ENCODE measurements at places on chromosomes 6 and 20. TPM values are rescaled to one million over a fixed set of nuclear protein-coding genes. Genes with fewer than 3 reads are reported as not detected.

Gene CLPSL2
- total RNA-seq = not detected

Gene EFCAB8
- total RNA-seq = under 0.01 TPM

Gene PDYN
- total RNA-seq = not detected

Gene CST5
- total RNA-seq = not detected

Gene OLIG3
- not detected for total RNA-seq

Gene RUNX2
- total RNA-seq = 0.05 TPM

Gene CTCFL
- not detected for total RNA-seq

Gene APOM
- 0.37 TPM for total RNA-seq

Gene PSORS1C2
- not detected for total RNA-seq

Gene CPNE5
- total RNA-seq = 14.0 TPM

Gene PHACTR2
- total RNA-seq = 199 TPM

Gene SLC22A7
- total RNA-seq = not detected

DNA sequence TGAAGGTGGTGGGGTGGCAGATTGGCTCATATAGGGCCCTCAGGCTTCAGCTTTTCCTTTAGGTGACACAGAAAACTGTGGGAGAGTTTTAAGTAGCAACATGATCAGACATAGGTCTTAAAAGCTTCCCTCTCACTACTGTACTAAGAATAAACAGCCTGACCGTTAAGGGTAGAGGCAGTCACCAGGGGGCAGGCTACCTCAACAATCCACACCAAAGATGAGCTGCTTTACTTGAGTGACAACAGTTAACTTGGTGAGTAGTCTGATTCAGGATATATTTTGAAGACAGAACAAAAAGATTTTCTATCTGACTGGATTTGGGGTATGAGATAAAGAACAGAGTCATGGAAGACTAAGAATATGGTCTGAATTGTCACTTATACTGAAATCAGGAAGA is 193.1 kb upstream of the SHLD1 start:
- DNase-seq = peak; percentile 73

GRCh38 chr20:38108438-38108985 is 56.6 kb downstream of the TGM2 start:
- DNase-seq = no peak

GRCh38 chr6:140414966-140415620 is 1040.6 kb upstream of the CITED2 start:
- DNase-seq = no peak

DNA sequence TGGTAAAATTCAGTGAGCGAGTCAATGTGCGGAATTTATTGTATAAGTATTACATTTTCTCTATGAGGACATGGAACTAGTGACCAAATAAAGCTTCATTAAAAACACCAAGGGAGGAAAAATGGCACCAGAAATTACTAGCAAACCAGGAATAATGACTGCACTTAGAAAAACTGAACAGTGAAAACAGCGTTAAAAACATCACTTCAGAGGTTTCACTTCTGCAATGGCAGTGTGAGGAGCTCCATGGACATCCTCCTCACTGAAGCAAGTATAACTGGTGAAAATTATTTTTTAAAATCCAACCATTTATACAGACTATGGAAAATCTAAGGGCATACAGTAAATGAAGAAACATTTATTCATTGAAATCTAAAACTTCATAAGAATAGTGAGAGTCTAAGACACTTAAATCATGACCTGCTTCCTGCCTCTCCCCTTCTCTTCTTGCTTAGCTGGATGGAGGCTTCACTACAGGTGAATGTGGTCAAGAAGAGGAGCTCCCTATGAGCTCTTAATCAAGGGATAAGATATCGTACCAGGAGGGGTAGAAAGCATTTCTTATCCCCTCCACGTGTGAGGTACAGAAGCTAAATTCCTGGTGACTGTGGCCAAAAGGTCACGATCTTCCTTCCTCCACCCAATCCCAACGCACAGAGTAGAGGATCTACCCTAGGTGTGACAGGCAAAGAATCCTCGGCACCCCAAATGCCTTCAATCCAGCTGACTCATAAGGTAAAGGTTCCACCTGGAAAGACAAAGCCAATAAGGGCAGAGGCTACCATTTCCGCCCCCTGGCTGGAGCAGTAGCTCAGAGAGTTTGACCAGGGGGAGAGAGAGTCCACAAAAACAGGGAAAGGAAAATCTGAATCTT is 12.3 kb upstream of the ASF1A start:
- no peak for DNase-seq

GRCh38 chr6:17565399-17565798 is 34.7 kb upstream of the FAM8A1 start:
- DNase-seq = no peak

GRCh38 chr20:51037532-51038115 is 14.7 kb upstream of the KCNG1 start:
- no peak for DNase-seq

DNA sequence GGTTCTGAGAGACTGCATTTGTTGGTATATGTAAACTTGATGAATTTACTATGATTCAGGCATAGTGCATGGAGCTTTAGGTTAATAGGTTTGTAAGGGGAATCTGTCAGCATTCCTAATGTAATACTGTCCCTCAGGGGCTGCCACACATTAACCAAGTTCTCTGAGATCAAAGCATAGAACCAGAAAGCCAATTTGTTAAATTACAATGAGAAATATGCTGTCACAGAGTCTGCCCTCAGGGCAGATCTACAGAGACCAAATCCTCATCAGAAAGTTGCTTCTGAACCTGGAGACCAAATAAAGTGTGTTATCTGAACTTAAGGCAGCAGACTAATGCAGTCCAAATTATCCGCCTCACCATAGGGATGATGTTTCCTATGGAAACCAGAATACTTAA is 250.8 kb upstream of the HTR1E start:
- DNase-seq = no peak

DNA sequence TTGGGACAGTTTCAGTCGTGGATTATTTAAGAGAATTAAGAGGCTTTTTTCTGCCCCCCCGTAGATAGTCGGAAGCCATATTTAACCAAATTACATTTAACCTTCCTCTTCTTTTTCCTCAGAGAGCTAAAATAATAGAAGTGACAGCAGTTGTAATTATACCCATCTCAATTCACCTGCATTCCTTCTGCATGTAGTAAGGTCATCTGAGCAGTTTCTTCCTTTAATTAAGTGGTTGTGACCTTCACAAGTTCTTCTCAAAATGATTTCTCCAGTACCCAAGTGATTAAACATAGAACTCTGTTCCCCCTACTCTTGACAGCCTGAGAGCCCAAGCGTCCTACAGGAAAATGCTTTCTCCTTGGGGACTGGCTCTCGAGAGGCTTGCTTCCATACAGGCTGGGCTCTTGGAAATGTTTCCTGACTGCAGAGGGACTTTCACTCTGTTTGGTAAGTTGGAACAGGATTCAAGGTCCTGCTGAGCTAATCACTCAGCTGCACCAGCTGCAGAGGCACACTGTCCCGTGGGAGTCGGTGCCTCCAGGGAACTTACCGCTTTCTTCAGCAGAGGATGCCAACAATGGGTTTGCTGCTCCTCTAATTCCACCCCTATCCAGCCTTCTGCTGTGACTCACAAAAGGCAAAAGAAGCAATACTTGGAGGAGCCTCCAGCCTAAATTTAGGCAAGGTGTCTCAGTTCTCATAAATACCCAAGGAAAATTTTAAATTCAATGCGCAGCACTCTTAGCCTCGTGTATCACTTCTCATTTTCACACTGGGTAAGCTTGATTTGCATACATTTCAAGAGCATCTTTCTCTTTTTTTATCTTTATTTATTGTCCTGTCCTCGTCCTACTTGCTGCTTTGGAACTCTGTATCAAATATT is 414.9 kb downstream of the KIF16B start:
- no peak for DNase-seq

GRCh38 chr20:38152621-38153221 is 12.3 kb downstream of the TGM2 start:
- peak; percentile 92 for DNase-seq

DNA sequence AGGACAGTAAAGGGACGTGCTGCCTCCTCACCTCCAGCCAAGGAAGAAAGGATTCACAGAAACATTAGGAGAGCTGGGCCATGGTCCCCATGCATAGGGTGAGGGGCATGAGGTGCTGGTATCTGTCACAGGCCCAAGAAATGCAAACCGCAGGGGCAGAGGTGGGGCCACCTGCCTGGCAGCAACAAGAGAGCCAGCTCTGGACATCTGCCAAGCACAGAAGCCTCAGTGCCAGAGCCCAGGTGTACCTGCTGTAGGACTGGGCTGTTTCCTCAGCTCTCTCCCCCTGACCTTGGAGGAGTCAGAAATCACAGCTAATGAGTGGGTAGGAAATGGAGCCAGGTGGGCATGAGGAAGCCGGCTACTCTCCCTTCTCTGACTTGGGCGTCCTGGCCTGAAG is 45.3 kb downstream of the SLC2A12 start:
- no peak for DNase-seq

DNA sequence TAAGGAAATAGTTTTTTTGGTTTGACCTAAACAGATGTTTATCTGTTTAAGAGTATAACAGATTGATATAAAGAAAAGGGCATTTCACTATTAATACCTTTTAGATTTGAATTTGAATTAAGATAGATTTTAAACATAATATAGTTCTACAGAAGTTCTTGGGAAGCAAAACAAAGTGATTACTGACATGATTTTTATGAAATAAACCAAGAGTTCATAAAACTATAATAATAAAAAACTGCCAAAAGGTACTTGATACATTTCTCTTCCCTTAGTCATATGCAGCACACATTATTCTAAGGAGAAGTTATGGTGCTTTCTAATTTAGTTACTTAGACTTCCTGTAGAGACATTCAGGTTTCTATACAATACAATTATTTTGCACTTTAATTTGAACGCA is 9.6 kb downstream of the STXBP5 start:
- no peak for DNase-seq

- no peak for DNase-seq
Observed at GRCh38 chr6:144152334-144152900, 2.1 kb downstream of the STX11 start.

DNA sequence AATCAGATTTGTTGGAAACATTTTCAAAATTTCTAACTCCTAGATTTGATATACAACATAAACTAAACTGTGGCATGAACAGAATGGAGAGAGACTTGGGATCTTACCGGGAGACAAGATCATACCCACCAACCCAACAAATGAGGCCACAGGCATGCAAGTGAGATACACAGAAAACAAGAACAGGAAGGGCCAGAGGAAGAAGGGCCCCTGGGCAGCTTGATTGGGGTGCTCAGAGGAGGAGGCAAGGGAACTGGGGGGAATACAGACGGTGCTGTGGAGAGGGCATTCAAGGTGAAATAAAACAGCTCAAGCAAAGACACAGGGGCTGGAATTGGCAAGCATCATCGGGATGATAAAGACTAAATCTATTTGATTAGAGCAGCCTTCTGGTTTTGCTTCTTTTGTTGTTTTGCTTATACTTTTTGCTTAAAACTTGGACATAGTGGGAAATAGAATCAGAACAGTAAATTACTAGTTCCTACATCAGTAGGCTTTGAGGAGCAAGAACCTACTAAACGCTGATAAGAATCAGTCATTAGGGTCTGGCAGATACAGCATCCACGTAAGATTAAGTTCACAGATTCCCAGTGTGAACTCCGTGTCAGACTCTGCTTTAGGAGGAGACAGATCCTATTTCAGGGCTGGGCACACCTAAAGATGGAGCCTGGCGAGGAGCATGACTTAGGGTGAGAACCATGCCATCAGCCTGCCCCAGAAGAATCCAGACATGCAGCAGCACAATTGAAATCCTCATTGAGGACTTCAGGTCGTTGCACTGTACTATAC is 3.5 kb upstream of the RAMACL start:
- no peak for DNase-seq

DNA sequence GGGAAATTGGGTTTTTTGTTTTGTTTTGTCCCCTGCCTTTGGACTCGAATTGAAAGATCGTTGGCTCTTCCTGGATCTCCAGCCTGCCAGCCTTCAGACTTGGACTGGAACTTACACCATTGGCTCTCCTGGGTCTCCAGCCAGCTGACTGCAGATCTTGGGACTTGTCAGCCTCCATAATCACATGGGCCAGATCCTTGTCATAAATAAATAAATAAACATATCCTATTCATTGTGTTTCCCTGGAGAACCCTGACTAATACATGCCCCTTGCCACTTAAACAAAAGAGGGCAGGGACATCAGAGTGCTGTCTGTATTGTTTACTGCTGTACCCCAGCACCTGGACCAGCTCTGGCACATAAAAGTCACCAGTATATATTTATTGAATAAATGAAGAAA is 101.5 kb downstream of the CAP2 start:
- DNase-seq = peak; percentile 85

GRCh38 chr6:29510202-29510601 is 22.4 kb upstream of the MAS1L start:
- no peak for DNase-seq

DNA sequence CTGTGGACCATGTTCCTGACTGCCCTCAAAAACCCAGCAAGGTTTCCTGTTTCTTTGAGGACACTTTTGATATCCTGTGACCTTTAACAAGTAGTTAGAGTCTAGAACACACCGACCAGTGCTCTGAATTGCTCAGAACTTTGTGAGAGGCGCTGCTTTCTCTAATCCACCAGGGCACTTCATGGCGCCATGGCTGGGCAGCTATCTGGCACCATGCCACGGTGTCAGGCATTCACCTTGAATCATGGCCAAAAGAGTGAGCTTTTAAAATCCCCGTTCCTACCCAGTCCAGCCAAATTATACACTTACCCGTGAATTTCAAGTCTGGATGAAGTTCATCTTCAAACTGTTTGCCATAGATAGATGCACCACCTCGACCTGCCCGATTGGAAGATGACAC is 17.0 kb upstream of the CPNE5 start:
- no peak for DNase-seq

DNA sequence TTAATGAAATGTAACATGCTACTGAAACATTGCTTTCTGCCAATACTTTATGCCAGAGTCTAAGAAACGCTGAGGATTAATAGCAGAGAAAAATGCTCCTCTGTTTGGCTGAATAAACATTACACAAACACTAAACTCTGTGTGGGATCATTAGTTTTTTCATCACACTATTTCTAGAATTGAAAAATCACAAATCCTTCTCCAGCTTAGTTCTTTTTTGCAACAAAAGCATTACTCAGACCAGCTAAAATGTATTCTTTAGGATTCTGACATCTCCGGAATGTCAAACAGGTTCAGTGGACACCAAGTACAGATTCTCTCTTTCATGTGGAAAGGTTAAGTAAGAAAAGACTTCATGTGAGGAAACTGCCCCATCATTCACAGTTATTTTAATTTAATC is 226.9 kb downstream of the SIM1 start:
- no peak for DNase-seq

- DNase-seq = no peak
Observed at GRCh38 chr20:32685541-32686529, 12.1 kb upstream of the C20orf203 start.

GRCh38 chr6:42520786-42521607 is 42.8 kb upstream of the UBR2 start:
- DNase-seq = no peak
